ENCODE measurements at places on chromosomes 4 and X.
A peak's percentile ranks its signal among the peaks of the same experiment; 100 is the strongest.

- DNase-seq, result no peak
Measured at GRCh38 chr4:146336410-146336807, 122.1 kb downstream of the REELD1 start.

GRCh38 chrX:41332408-41333002 lies 1.5 kb upstream of the DDX3X start:
- DNase-seq, result peak; percentile 27

DNA sequence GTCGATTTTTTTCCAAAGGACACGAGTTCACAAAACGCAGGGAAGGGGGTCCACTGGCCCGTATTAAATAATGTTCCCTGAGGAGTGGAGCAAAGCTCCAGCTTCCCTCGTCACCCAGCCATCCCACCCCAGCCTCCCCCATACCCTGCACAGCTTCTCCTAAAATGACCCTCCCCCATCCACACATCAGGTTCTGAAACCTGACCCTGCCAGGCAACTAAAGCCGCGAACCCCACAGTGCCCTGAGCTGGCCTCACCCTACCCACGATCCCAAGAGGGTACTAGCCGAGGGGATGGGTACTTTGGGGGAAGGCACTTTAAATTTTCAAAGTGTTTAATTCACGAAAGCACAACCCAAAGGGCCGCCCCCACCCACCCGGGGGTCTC lies 634 bp downstream of the APOO start:
- DNase-seq, result no peak

GRCh38 chrX:40834225-40834624 lies 98.9 kb upstream of the MED14 start:
- no peak for DNase-seq

DNA sequence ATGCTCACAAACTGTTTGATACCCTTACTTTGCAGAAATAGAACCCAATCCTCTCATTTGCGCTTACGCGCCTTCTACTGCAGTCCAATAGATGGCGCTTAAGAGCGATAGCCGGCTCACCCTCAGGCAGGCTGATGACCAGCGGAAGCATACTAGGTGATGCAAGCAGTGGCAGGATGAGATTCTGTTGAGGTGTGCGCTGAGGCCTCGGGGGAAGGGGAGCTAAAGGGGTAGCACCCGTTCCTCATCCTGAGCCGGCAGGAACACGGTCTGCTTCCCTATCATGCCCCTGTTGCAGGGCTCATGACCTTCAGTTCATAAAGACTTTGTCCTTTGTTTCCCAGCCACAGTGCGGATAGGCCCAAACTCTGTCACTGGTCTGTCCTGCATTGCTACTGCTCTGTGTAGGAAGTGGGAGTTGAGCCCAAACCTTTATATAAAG lies 628.9 kb downstream of the TLL1 start:
- no peak for DNase-seq

Measured in stimulated activated CD4-positive, alpha-beta T cell treated with anti-CD3 and anti-CD28 coated beads, Interleukin-4, amount 100 ng/mL, for 24 hours (primary cell).